ENCODE measurements at places on chromosomes 4 and X. TPM values are rescaled to one million over a fixed set of nuclear protein-coding genes. Genes with fewer than 3 reads are reported as not detected.

Gene PLK4
- total RNA-seq: 11.0 TPM

Gene HSFX3
- total RNA-seq: not detected

Gene TLR3
- total RNA-seq: 2.1 TPM

Gene VSIG4
- not detected for total RNA-seq

Gene WDR1
- total RNA-seq: 727 TPM

Gene GLUD2
- total RNA-seq: 0.92 TPM

Gene FAM236B
- total RNA-seq: not detected

Gene TENM3
- total RNA-seq: 28.5 TPM

Gene CXCL10
- not detected for total RNA-seq

Gene HS3ST1
- under 0.01 TPM for total RNA-seq

Gene TBC1D9
- total RNA-seq: 50.2 TPM

Gene SLC7A11
- total RNA-seq: 34.4 TPM

Gene STATH
- not detected for total RNA-seq

Gene ATP8A1
- total RNA-seq: 0.59 TPM

Gene RIPPLY1
- not detected for total RNA-seq

Gene IQCM
- not detected for total RNA-seq

Data from smooth muscle cell of the umbilical artery (primary cell).